Amniotic epithelial cell (primary cell): ENCODE measurements at places on chromosomes 3 and 15.
A peak's percentile ranks its signal among the peaks of the same experiment; 100 is the strongest.

GRCh38 chr3:28286595-28286994 lies 45.2 kb downstream of the CMC1 start:
- peak; percentile 47 for DNase-seq

- DNase-seq = no peak
These were observed 25.3 kb downstream of the FBLN2 start for GRCh38 chr3:13574083-13574797.

- peak; percentile 63 for DNase-seq
These were observed 59.8 kb upstream of the MEX3B start for GRCh38 chr15:82105451-82106215.

GRCh38 chr3:194728986-194729385 lies 43.3 kb downstream of the FAM43A start:
- no peak for DNase-seq

GRCh38 chr3:1087066-1087560 lies 5.7 kb upstream of the CNTN6 start:
- DNase-seq = peak; percentile 90
